Nasal cavity respiratory epithelium epithelial cell of viscerocranial mucosa (primary cell): ENCODE measurements at places on chromosomes 6 and 20. TPM values are rescaled to one million over a fixed set of nuclear protein-coding genes. Genes with fewer than 3 reads are reported as not detected.

Gene MICAL1
- total RNA-seq, result 13.0 and 13.7 TPM in 2 replicates

Gene FAM162B
- not detected in 2 replicates for total RNA-seq

Gene LY86
- total RNA-seq, result not detected in 2 replicates

Gene PRR3
- 3.1 and 4.3 TPM in 2 replicates for total RNA-seq

Gene RNF39
- total RNA-seq, result 1.5 and 3.8 TPM in 2 replicates

Gene SLC26A8
- not detected in 2 replicates for total RNA-seq

Gene MYBL2
- total RNA-seq, result 0.07 and 0.34 TPM in 2 replicates

Gene CCN6
- total RNA-seq, result not detected in 2 replicates

Gene SIRPG
- total RNA-seq, result not detected in 2 replicates

Gene SIRPB1
- not detected in 2 replicates for total RNA-seq

Gene BEND6
- total RNA-seq, result 2.1 and 3.5 TPM in 2 replicates

Gene JAG1
- total RNA-seq, result 484 and 605 TPM in 2 replicates

Gene DCBLD1
- total RNA-seq, result 33.8 and 80.2 TPM in 2 replicates

Gene HTR1E
- not detected in 2 replicates for total RNA-seq

Gene RBM24
- total RNA-seq, result 0.93 and 1.4 TPM in 2 replicates

Gene NDRG3
- 10.3 and 16.9 TPM in 2 replicates for total RNA-seq

Gene COL19A1
- under 0.01 TPM in 1 of 2 replicates, not detected in the other for total RNA-seq

Gene HDGFL1
- total RNA-seq, result not detected in 2 replicates

Gene COL21A1
- 9.8 and 9.9 TPM in 2 replicates for total RNA-seq

Gene IFT52
- total RNA-seq, result 19.1 and 22.6 TPM in 2 replicates

Gene TRDN
- total RNA-seq, result not detected in 2 replicates

Gene FAM209B
- under 0.01 TPM in 1 of 2 replicates, not detected in the other for total RNA-seq
